ENCODE measurements at places on chromosomes 12 and 14. TPM values are rescaled to one million over a fixed set of nuclear protein-coding genes. Genes with fewer than 3 reads are reported as not detected.

The KRT82 gene
- not detected for total RNA-seq

The MIA2 gene
- total RNA-seq, result 15.7 TPM

The JAG2 gene
- 4.4 TPM for total RNA-seq

The IGFBP6 gene
- 379 TPM for total RNA-seq

The TCL1B gene
- not detected for total RNA-seq

The CABP1 gene
- total RNA-seq, result 0.81 TPM

The IL22 gene
- not detected for total RNA-seq

The ASCL1 gene
- total RNA-seq, result not detected

The TSPAN19 gene
- total RNA-seq, result not detected

The GLIPR1L2 gene
- total RNA-seq, result 15.6 TPM

The RHOJ gene
- total RNA-seq, result 4.2 TPM

The EPYC gene
- not detected for total RNA-seq

The CCDC177 gene
- 0.54 TPM for total RNA-seq

The KRT72 gene
- total RNA-seq, result not detected

The RNASE11 gene
- total RNA-seq, result not detected

The KRT83 gene
- not detected for total RNA-seq

The ERBB3 gene
- total RNA-seq, result not detected

The FAR2 gene
- total RNA-seq, result 3.2 TPM

The FGF23 gene
- not detected for total RNA-seq

The BEGAIN gene
- under 0.01 TPM for total RNA-seq

The SYCP3 gene
- total RNA-seq, result not detected

The GPR68 gene
- 2.3 TPM for total RNA-seq

The FAM181A gene
- total RNA-seq, result not detected

The KLHDC2 gene
- 44.6 TPM for total RNA-seq

The BMP4 gene
- 55.4 TPM for total RNA-seq

The KRT85 gene
- not detected for total RNA-seq

The CLEC7A gene
- total RNA-seq, result not detected

The FOXG1 gene
- not detected for total RNA-seq

The OR6C2 gene
- not detected for total RNA-seq

The LRRC10 gene
- not detected for total RNA-seq

The TTC5 gene
- total RNA-seq, result 9.9 TPM

The NEUROD4 gene
- total RNA-seq, result not detected

The KRT81 gene
- 0.16 TPM for total RNA-seq

The HOXC12 gene
- total RNA-seq, result not detected
